Right cardiac atrium (tissue), 5 donors: ENCODE measurements at places on chromosomes 12 and 14.
A peak's percentile ranks its signal among the peaks of the same experiment; 100 is the strongest.

GRCh38 chr12:121079736-121080272 is 40.8 kb upstream of the OASL start:
- no peak for DNase-seq

DNA sequence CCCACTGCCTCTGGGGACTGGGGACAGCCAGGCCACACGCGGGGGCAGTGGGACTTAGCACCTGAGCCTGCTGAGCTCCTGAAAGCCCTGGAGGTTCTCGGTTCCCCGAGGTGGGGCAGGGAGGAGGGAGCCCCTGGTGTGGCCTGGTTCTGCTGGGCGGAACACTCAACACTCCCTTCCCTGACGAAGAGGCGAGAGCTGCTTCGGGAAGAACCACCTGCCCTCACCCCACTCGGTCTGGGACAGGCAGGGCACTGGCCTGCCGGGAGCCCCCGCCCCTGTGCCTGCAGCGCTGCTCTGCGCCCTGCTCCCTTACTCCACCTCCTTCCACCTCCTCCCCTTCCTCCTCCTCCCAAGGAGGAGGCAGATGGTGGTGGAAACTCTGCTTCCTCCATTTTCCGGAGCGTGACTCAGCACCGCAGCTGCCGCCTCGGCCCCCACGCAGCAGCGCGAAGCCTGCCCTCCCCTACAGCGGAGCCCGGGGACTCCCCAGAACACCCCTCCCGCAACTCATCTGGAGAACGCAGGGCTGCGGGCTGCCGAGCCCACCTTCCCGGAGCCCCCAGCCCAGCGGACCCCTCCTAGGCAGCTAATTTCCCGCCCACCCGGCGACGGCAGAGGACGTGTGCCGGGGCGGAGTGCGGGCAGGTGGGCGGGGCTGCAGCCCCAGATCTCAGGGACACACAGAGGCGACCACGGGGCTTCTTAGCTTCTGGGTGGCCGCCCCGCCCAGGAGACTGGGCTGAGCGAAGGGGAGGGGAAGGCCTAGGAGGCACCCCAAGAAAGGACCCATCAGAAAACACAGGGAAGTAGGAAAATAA is 11.7 kb upstream of the INF2 start:
- DNase-seq, result peak; percentile 95

DNA sequence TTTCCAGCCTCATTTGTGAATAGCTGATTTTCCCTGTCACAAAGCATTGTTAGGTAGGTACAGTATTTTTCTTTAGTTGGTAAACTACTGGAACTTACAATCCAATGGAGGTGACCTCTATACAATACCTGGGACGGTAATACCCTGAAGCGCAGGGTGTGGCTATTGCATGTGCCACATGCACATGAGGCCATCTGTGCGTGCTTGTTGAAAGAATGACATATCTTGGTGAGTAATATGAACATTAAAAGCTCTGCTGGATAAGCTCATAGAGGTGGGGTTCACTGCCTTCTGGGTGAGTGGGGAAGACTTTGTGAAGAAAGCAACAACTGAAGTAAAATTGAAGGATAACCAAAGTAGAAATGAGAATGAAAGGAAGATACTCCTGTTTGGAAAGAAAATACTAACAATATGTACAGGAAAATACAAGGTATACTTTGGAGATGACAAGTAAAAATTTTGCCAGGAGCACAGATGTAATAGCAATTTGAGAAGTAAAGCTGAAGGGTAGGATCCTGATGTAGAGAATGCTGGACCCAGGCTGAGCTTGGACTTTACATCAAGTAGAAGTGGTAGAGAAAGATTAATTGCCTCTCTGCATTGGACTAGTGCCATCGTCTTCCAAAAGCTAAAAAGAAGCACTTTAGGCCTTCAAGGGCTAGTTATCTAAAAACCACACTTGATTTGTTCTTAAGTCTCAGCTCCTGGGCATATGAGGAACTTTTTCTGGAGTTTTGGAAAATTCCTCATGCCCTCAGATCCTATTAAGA is 97.1 kb downstream of the SLC38A6 start:
- no peak for DNase-seq

DNA sequence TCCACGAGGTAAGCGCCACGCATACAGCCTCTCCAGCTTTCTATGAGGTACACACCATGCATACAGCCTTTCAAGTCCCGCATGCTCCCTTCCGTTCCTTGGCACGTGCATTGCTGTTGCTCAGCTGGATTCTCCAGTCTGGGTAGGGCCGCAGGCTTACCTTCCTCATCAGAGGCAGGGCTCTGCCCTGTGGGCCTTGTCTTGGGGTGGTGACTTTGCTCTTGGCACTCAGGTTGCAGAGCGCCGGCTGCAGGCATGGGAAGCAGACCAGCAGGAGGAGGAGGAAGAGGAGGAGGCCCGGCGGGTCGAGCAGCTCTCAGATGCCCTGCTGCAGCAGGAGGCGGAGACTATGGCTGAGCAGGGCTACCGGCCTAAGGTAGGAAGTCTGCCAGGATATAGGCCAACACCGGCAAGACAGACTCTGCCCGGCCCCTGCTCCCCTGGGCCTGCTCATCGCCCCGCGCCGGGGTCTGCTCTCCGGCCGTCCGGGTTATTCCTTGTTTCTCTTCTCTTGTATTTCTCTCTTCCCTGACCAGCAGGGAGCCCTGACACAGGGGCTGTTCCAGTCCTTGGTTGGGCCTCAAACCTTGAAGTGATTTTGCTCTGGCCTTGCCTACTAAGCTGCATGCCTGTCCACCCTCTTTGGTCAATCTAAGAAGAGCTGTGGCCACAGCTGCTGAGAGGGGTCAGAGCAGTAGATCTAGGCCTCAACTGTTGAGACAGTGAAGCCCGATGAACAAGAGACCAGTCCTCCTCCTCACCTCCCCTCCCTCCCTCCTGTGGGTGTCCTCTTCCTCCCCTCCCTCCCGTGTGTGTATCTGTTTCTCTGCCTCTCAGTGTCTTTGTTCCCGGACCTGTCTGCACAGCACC is 15.3 kb downstream of the TCHP start:
- DNase-seq, result no peak

GRCh38 chr12:127077262-127078045 is 1189.5 kb upstream of the TMEM132C start:
- no peak for DNase-seq

DNA sequence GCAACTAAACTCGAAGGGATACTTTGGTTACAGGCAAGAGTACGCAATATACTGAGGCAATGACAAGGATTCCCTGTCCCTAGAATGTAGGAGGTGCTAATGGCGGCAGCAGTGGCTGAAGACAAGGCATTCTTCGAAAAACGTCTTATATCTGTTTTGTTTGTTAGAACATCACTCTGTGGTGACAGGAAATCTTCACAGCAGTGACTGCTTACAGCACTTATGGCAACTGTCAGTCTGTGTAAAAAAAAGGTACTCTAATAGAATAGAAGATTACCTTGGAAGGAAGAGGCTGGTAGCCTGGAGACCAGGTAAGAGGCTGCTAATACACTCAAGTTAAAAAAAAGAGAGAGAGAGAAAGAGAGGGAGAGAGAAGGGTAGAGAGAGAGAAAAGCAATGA is 131.7 kb downstream of the ST8SIA1 start:
- DNase-seq, result no peak

GRCh38 chr14:94355191-94355794 is 32.2 kb upstream of the SERPINA6 start:
- DNase-seq, result peak; percentile 32

GRCh38 chr12:115606040-115606439 is 671.5 kb downstream of the MED13L start:
- no peak for DNase-seq

GRCh38 chr12:4217091-4217490 is 56.5 kb upstream of the CCND2 start:
- DNase-seq, result no peak

DNA sequence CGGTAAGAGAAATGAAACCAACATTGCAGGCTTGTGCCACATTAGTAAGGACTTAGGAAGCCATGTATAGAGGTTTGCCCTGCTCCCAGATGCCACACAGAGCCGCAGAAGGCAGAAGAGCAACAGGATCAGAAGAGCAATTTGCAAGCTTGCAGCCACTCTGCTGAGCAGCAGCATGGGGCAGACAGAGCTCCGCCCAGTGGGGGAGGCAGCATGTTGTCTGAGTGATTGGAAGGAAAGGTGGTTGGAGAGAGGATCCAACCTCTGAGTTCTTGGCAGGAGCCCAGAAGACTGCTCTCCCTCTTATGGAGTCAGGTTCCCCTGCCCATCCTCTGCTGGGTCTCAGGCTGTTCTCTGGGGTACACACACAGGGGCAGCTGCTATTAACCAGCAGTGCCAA is 2.3 kb upstream of the KRT6A start:
- no peak for DNase-seq

- DNase-seq, result peak; percentile 100
Measured at GRCh38 chr12:121839106-121839992, 19.3 kb downstream of the HPD start.

DNA sequence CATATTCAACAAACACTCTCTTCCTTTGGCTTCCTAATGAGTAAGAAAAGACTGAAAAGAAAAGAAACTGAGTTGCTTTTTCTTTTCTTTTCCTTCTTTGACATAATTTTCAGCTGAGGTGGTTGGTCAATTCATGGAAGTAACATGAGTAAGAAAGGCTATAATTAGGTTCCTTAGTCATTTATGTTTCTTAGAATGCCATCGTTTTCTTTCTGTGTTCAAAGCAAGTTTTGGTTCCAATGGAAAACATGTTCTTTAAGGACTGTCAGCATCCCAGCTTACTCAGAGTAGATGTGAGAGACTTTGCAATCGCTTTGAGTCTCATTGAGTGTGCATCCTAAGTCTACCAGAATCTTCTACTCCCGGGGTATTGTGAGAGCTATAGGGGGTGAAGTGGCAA is 882.4 kb downstream of the DIO2 start:
- no peak for DNase-seq

GRCh38 chr12:56867216-56867615 is 67.0 kb downstream of the SDR9C7 start:
- DNase-seq, result no peak

- DNase-seq, result no peak
Measured at GRCh38 chr12:125734137-125734536, 668.9 kb downstream of the AACS start.

DNA sequence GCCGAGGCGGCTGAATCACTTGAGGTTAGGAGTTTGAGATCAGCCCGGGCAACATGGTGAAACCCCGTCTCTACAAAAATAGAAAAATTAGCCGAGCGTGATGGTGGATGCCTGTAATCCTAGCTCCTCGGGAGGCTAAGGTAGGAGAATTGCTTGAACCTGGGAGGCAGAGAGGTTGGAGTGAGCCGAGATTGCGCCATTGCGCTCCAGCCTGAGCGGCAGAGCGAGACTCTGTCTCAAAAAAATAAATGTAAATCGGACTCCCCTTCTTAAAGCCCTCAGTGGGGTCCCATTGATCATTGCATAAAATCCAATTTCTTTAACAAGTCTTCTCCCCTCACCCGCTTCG is 908 bp downstream of the TDP1 start:
- no peak for DNase-seq

DNA sequence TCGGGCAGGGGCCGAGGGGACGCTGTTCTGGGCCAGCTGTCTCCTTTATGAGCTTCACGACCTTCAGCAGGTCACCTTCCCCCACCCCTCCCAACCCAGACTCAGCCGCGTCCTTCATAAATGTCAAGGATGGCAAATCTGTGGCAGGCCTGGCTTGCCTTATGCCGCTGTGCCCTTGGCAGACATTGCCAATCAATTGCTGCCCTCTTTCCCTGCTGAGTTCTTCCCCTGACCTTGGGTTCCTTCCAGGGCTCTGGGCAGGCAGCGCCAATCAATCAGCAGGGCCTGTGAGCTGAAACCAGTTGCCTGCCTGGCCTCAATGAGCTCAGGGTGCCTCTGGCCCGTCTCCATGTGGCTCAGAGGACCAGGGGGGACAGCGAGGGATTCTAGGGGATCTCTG is 7.7 kb downstream of the FAM222A start:
- DNase-seq, result no peak

GRCh38 chr12:82277582-82277981 is 80.6 kb downstream of the CCDC59 start:
- DNase-seq, result no peak

- DNase-seq, result no peak
Measured at GRCh38 chr12:2754208-2754607, 40.6 kb upstream of the FKBP4 start.

- DNase-seq, result no peak
Measured at GRCh38 chr14:85566603-85567002, 36.7 kb downstream of the FLRT2 start.

- no peak for DNase-seq
Measured at GRCh38 chr12:128571906-128572810, 251.6 kb downstream of the SLC15A4 start.

DNA sequence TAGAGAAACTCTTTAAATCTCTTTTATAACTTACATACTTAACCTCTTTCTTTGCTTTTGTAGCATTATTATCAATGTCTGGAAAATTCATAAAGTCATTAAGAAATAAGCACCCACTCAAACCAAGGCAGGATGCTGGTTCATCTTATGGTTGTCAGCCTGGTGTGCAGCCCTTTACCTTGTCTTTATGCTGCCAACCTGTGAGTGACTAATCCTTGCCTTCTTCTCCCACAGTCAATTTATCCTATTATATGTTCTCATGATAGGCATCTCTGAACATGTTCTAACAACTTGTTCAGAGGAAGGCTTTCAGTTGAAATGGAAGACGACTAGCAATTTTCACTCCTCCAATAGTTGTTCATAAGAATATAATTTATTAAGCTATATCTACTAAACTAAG is 186.9 kb upstream of the CAND1 start:
- no peak for DNase-seq

DNA sequence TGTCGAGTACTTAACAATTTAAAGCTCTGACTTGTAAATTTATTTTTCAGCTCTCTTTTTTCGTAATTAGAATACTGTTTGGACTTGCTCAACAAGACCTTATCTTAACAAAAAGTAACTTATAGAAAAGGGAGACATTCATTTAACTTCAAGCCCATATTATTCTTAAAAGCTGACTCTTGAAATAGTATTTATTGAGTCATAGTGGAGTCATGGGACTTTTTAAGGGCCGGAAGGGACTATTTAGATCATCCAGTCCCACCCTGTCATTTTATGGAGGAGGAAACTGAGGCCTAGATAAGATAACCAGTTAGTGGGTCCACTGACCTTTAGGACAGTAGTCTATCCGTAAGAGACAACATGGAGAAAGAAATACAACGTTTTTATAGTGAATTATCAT is 1.5 kb downstream of the RAP1B start:
- no peak for DNase-seq

DNA sequence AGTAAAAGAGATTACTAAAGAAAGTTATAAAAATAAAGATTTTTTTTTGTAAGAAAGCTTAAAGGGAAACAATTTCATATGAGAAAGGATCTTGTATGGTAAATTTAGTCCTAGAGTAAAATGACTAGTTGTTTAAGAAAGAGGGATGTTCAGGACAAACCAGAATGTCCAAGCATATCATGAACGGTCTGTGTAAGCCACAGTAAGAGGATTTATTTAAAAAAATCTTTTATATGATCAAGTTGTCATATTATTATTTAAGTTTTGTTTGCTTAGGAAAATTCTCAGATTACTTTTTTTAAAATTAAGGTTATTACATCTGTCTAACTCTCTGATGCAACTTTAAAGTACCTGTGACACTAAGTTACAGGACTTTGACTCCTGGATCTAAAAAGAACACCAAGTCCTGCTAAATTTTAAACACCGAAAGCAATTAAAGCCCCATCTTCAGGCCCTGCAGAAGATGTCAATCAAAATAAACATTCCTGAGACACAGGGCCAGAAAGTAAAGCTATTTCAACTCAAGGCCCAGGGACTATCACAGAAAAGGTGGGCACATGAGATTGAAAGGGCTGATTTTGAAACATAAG is 17.3 kb upstream of the CCDC196 start:
- no peak for DNase-seq
